AG04450 (cell line): ENCODE measurements at places on chromosomes 7 and 10. TPM values are rescaled to one million over a fixed set of nuclear protein-coding genes. Genes with fewer than 3 reads are reported as not detected.

The SP8 gene
- not detected in 2 replicates for polyA plus RNA-seq

The CALHM2 gene
- polyA plus RNA-seq = 9.2 and 11.3 TPM in 2 replicates

The CUL1 gene
- 47.7 and 56.8 TPM in 2 replicates for polyA plus RNA-seq

- no peak for DNase-seq
Measured at GRCh38 chr7:20399521-20399920, 68.8 kb downstream of the ITGB8 start.

DNA sequence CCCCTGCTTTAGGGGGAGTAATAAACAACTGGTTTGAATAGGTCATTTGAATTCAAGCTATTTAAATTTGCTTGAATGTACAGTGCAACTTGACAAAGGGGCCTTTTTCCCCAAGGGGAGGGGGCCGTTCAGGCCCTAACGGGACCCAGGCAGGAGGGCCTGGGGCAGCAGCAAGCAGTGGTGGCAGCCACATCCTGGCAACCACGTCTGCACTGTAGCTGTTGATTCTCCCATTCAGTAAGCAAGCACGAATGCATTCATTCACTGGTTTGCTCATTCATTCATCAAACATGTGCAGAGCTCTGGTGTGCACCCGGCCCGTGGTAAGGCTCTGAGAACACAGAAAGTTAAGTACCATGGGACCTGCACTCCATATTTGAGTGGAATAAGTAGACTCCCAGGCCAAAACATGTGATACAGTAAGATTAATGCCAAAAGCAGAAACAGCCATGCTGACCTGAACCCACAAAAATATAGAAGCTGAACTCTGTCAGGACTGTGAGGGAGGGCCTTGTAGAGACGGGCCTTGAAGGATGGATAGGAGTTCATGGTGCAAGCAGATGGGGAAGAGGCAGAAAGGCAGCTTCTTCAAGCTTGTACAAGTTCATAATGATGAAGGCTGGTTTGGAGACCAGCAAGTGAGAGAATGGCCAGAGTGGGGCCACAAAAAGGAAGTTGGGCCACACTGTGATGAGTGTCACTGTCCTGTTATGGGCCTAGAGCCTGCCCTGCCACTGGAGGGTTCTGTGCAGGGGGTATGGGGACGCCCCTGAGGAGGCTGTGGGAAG lies 29.3 kb upstream of the C10orf53 start:
- no peak for DNase-seq

DNA sequence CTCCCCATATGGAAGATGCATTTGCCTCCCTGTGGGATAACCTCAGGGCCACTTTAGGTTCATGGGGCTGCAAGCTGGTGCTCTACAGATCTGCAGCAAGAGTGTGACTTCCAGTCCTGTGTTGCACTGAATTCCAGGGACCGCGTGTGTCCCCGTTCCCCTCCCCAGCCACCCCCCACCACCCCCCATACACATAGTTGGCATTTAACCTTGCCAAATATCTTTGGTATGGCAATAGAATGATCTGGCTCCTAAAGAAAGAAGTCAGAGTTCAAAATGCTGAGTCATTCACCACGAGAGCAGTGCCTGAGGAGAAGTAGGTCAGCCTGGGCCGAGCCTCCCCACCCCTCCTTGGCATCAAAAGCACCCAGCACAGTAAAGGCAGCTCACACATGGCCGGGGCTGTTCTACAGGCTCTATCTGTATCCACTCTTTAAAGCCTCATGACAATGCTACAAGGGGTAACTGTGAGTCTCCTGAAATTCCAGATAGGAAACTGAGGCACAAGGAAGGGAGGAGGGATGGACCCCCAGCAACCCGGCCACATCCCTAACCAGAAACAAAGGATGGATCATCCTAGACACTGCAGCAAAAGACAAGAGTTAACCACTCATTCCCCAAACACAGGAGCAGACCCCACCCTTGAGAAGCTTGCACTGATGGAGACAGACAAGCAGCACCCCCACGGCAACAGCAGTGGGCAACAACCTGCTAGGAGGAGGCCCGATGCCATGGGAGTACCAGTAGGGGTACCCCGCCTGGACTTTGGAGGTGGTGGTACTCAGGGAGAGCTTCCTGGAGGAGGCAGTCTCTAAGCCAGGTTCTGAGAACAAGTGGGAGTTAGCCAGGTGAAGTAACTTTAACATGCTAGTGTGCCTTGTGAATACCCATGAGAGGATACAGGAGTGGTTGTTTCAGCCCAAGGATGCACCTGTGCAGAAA lies 70.3 kb upstream of the NANOS1 start:
- no peak for DNase-seq
